Effector memory CD4-positive, alpha-beta T cell (primary cell): ENCODE measurements at places on chromosomes 12 and 14.
A peak's percentile ranks its signal among the peaks of the same experiment; 100 is the strongest.

DNA sequence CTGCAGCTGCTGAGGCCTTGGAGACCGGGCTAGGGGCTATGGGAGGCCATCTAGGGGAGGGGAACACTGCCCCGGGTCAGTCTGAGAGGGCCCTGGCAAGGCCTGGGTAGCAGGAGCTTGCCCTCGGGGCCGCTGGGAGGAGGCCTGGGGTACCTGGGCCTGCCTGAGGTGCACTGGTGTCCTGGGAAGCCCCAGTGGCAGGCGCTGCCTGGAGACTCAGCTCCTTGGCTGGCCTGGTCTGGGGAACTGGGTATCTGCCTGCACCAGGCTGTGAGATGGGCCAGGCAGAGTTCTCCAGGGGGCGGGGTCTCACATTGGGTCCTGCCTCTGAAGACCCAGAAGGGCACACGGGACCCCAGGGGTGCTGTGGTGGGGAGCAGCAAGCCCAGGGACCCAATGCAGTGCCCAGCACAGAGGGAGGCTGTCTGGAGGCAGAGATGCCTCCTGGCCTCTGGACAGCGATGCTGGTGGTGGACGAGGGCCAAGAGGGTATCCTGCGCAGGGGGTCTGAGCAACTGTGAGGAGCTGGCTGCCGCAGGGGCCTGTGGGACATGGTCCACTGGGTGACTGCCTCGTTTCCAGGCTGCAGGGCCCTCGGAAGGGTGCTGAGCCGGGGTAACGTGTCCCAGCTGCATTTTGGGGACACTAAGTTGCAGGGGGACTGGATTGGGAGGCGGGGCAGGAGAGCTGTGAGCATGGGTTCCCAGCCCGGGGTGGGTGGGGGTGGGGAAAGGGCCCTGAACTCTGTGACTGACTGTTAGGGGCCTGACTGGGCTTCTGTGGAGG is 7.4 kb upstream of the MTA1 start:
- no peak for DNase-seq

DNA sequence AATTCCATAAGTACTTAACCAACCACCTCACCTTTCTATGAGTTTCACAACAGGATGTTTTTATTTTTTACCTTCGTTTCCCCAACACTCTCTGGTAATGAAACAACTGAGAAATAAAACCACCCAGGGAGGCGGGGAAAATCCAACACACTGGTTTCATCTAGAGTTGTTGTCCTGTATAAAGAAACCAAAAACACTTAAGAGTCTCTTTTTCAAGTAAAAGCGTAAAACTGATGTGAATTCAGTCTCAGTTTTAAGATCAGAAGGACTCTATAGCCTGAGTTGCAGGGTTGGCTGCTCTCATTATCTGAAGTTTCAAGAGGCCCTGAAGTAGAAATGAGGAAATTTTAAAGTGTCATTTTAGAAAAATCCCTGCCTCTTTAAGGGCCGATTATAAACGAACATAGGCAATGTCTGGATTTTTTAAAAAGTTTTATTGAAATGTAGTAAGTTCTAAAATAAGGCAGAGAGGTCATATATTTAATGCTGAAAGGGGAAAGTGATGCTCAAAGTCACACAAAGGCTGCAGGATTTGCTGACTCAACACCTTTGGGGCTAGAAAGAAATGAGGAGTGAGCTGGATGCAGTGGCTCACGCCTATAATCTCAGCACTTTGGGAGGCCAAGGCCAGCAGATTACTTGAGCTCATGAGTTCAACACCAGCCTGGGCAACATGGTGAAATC is 27.2 kb downstream of the HIGD1C start:
- no peak for DNase-seq

GRCh38 chr12:40063414-40063813 is 42.5 kb downstream of the SLC2A13 start:
- DNase-seq: no peak

DNA sequence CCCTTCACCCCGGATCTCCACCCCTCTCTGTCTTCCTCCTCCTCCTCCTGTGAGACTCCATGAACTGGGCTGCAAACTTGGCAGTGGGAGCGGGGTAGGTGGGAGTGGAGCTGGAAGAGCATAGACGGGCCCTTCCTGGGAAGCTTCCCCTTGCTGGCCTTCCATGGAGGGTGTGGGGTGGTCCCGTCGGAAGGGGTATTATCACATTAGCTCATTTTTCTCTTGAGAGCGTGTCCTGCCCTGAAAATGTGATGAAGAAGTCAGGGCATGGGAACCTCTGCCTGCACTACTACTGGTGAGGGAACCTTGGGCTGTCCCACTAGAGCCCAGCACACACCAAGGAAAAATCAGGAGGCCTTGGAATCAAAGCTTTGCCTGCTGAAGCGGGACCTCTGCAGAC is 66.5 kb downstream of the CACNA1C start:
- DNase-seq: no peak

DNA sequence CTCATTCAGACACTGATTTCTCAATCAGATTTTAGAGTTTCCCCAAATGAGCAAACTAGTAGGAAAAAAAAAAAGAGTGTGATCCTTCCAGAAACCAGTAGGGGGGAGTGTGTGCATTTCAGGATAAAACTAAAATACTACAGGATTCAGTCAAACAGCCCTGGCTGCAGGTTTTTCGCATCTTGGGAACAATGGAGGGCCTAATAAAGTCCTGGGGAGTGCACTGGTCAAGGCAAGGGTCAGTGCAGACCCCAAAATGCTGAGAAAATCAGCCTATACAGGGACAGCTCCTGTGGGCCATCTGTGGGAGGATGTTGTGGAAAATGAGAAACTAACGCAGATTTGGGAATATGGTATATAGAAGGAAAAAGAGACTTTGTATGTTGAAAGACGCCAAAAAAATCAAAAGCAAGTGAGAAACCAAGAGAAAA is 22.2 kb upstream of the ABCD4 start:
- no peak for DNase-seq

DNA sequence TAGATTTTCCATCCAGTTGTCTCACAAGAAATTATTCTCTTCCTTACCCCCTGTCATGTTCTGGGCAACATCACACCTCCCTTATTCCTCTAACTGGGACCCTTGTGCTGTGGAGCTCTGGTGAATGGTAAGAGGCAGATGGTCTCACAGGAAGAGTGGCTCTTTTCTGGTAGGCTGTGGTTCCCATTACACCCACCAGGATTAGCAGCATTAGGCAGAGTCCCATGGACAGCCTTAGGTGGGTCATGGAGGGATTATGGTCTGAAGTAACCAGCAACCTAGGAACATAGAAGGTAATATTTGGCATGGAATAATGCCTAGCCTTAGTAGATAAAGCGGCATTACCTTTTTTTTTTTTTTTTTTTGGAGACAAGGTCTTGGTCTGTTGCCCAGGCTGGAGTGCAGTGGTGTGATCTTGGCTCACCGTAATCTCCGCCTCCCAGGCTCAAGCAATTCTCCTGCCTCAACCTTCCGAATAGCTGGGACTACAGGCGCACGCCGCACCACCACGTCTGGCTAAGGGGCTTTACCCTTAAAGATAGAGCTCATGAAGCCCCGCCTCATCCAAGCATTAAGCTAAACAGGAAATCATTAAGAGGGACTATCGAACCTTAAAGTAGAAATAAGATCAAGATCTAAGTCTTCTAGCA is 4.0 kb downstream of the C14orf119 start:
- no peak for DNase-seq

- DNase-seq: no peak
These were observed 93.9 kb downstream of the DNAI7 start for GRCh38 chr12:25101092-25101445.

GRCh38 chr14:102333390-102333789 is 13.8 kb downstream of the ZNF839 start:
- no peak for DNase-seq

DNA sequence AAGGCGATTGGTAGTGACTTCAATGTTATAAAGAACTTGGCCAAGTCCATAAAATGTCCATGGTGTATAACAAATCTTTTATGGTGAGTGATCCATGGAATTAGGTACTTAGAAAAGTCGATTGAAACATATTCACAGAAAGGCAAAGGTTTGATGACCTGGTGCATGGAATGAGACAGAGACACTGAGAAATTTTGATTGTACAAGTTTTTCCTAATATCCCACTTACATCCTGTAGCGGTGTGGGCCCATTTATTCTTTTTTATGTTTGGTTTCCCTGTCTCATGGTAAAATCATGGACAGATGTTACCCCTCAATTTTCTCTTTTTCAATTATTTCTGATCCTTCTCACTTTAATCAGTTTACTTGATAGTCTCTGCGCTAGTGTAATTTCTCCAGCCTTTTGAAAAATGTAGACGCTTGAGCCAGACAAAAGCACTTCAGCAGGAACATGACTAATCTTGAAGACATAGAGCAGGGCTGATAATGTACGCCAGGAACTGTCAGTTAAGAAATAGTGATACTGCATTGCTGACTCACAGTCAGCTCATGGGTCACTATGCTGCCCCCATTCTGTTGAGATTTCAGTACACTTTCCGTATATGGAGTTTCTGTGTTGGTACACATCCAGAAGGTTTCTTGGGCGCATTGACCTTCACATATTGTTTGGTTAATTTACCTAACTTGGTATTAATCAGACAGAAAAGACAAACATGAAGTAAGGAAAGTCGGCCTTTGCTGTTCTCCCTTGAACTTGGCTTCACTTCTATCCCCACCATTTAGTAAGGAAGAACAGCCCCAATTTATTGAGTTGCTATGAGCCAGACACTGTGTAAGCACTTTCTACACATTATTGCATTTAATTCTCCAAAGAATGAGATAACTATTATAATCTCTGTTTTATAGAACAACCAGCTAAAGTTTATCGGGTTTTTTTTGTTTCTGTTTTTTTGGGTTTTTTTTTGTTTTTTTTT is 841.7 kb downstream of the DIO2 start:
- DNase-seq: no peak

GRCh38 chr12:52364901-52365489 is 2.3 kb downstream of the KRT85 start:
- DNase-seq: no peak

- DNase-seq: peak; percentile 15
These were observed at the start of gene SCN8A for GRCh38 chr12:51591016-51591901. Gene SCN8A (plus strand): TSS chr12:51591233. CDS start chr12:51662818, 71,585 bp downstream.

GRCh38 chr12:11941606-11942337 is 129.0 kb upstream of the BCL2L14 start:
- DNase-seq: no peak

DNA sequence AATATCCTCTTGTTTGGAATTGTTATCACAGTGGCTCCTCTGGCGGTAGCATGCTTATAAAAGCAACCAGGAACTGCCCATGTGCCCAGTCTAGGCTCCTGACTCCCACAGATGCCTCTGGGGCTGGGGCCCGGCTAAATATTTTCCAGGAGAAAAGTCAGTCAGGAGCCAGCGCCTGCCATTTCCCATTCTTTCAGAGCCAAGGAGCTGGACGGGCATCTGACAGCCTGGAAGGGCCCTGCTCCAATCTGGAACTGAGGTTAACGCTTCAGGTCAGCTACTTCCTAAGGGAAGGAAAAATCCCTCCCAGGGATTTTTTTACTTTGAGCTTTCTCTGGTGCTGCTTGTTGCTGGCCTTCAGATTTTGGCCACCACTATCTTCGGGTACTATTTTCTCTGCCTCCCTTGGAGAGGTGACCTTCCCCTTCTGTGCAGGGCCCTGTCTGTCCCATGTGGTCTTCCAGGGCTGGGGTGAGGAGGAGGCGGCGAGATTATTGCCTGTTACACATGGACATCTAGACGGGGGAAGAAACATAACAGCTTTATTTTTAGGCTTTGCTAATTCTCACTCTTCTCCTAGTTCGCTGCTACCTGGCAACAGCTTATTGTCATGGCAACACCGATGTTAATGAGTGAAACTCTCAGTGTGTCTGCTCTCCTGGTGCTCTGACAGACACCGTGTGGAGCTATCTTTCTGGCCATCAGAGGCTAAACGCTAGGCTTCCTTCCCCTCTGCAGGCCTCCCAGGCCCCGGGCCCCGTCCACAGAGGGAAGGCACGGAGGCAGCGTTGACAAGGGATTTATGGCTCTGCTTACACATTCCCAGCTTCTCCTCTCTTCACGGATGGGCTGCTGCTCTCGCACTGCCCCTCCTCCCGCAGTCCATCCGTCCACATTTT is 160.4 kb downstream of the CACNA1C start:
- DNase-seq: no peak

GRCh38 chr12:122992386-122992785 is 11.9 kb downstream of the ARL6IP4 start:
- no peak for DNase-seq

DNA sequence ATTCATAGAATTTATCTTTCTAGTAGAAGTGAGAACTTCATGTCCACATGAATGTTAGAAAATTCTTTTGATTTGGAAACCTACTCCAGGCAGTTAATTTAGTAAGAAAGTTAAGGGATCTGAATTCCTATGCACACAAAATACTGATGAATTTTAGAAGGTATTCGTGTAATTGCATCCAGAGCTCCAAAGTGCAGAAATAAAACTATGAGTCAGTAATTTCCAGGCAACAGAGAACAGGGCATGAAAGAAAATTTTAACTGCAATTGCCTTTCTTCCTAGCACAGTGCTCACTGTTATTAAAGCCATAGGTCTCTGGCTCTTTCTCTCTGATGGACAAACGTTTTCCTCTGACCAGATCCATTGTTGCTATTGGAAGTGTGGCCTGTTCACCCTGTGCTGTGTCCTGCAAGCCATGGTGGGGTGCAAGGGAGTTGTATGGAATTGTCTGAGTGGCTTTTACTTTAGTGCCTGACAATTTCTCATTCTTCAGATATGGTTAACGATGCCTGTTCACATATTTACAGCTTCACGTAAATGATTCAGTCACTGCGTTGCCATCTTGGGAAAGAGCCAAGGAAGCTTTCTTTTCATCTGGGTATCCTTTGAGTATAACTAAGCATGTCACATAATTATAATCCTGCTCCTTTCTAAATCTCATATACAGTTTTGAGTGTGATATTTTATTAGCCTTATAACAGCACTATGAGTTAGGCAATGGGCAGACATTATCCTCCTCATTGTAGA is 145.1 kb downstream of the ACSS3 start:
- no peak for DNase-seq

- DNase-seq: no peak
These were observed 33.9 kb upstream of the VASH1 start for GRCh38 chr14:76727384-76727783.

DNA sequence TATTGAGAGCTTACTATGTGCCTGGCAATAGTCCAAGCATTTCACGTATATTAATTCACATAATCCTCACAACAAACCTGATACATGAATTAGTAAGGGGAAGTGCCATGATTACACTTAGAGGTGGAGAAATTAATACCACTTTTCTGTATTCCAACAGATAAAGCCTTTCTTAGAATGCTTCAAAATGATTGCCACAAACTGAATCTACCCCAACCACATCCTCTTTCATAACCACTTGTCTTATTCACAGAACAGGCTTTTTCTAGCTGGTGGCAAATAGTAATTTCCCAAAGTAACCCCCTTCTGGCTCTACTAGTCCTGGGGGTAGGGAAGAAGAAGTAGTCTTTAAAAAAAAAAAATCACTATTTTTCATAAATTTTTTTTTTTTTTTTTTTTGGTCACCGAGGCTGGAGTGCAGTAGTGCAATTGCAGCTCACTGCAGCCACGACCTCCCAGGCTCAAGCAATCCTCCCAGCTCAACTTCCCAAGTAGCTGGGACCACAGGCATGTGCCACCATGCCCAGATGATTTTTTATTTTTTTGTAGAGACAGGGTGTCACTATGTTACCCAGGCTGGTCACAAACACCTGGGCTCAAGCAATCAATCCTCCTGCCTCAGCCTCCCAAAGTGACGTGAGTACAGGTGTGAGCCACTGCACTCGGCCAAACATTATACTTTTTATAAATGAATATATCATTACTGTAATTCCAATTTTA is 59.0 kb upstream of the ARID2 start:
- no peak for DNase-seq
